Glomerular endothelial cell (primary cell): ENCODE measurements at places on chromosomes 6 and 20.

DNA sequence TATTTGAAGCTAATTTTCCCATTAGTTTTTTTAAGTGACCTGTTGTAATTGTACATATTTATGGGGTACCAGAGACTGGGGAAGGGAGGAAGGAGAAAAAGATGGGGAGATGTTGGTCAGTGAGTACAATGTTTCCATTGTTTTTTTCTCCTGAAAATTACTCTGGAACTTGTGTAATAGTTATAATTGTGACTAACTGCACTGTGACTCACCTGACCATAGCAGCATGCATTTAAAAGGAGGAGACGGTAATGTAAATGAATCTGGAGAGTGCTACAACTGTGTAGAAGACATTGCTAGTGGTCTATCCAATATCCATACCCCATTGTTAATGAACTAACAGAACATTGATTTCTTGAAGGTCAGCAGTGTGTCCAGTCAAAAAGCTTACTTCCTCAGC is 133.4 kb downstream of the RFPL4B start:
- DNase-seq, result no peak

DNA sequence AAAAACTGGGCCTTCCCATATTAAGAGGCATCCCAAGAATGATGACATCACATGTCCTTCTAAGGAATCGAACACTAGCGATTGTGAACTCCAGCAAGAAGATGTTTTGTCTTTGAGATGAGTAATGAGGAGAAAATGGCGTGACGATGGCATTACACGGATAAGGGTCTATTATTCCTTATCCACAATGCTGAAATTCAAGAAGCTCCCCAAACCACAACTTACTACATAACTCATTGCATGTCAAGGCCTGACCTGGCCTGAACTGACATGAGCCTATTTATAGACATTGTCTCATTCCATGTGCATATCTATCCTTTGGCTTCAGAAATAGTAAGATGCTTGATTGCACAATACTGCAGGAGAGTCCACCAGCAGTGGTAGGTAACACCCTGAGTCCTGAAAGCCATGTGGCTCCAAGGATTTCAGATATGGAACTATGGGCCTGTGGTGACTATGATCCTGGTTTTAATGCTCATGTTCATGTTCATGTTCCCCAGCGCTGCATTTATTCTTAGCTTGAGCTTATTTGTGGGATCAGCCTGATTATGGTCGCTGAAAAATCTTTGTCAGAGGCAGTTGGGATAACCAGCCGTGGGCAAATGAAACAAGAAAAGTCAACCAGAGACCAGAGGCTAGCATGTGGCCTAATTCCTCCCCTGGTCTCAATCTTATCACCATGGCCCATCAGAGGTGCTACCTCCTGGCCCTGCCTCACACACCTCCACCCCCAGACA is 183.2 kb upstream of the JARID2 start:
- no peak for DNase-seq

DNA sequence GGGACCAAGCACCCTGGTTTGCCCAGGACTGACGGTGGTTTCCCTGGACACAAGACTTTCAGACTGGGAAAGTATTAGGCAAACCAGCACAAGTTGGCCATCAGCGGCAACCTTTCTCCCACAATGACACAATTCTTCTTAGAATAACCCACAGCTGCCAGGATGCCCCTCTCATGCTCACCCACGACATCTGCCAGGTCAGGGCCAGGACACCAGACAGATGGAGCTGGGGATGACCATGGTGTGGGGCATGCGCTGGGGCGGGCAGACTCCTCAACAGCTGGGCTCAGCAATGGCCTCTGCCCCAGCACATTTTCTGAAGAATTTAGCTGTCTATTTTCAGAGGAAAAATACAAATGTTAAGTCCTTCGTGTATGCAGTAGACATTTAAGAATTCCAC is 226.4 kb downstream of the FNDC1 start:
- no peak for DNase-seq

- DNase-seq, result no peak
Observed at GRCh38 chr6:44156494-44157151, 2.0 kb upstream of the CAPN11 start.

GRCh38 chr20:63071541-63072181 is 64.9 kb upstream of the BHLHE23 start:
- DNase-seq, result no peak

GRCh38 chr6:40482532-40482931 is 104.6 kb downstream of the LRFN2 start:
- no peak for DNase-seq

- no peak for DNase-seq
Observed at GRCh38 chr6:128710315-128710714, 172.6 kb upstream of the LAMA2 start.

GRCh38 chr6:90338409-90338808 is 41.8 kb upstream of the BACH2 start:
- no peak for DNase-seq

GRCh38 chr20:11108102-11108810 is 434.5 kb upstream of the JAG1 start:
- DNase-seq, result no peak

GRCh38 chr20:22453244-22454080 is 130.9 kb downstream of the FOXA2 start:
- no peak for DNase-seq

DNA sequence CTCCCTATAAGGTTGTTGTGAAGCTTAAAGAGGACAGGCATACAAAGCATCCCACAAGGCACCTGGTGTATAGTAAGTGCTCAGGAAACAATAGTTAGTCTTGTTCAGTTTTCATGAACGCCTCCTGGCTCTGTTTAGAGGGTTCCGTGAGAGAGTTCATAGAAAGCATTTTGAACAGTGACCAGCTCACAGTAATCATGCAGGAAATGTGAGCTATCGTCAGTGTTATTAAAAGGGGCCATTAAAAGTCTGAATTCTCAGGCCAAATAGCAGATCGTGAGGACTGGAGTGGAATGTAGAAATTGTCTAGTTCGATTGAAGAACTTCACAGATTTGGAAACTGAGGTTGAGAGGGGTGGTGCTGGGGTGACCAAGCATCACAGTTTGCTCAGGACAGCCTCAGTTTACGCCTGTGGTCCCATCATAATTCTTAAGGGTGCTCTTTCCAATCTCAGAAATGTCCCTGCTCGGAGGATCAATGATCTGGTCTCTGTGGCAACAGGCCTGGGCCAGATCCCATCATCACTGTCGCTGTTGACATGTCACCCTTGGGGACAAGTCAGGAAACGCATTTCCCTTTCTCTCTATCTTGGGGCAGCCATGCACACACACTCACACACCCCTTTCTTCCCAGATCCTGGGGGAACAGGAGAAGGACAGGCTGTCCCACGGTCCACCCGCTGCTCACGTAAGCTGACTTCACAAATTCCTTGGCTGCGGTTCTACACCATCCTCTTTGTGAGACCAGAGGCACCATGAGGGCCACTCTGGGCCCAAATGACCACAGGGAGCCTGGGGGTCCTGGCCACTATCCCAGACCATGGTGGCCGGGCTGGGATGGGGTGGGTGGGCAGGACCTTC is 7.2 kb downstream of the TGM2 start:
- no peak for DNase-seq

- no peak for DNase-seq
Observed at GRCh38 chr20:5073660-5074231, 46.0 kb downstream of the PCNA start.

- peak; percentile 89 for DNase-seq
Observed at GRCh38 chr6:158631678-158632537, 12.6 kb downstream of the DYNLT1 start.

DNA sequence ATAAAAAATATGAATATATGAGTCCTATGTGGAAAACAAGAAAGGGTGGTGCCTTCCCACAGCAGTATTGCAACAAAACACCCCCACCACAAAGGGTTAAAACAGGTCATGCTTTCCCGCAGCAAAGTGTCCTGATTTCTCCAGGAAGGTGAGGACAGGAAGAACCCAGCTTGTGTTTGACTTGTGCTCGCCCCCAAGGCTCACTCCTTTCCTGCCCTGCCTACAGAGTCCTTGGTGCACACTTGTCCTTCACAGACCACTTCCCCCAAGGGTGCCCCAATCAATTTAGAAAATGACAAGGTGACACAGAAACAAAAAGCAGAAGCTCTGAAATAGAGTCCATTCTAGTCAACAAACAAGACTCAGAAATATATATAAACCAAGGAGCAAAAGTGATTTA is 237.4 kb downstream of the PTPRK start:
- DNase-seq, result no peak

DNA sequence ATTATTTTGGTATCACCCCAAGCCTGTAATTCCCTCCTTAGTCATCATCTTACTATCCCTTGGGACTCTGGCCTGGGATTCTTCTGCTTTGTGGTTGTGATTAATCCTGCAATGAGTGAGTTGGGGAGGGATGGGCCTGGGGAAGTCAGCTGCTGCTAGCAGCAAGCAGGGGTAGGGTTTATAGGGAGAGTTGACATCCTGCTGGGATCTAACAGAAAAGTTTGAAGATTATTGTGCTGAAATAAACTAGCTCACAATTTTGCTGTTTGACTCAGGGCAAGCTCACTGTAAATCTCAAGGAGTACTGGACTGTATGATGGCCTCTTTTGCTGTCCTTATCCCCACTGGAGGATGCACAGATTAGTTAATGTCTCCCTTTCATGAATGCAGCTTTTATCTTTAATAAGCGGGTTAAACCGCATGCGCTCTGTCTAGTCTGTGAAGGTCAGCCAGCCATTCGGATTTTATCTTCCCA is 83.4 kb downstream of the JARID2 start:
- DNase-seq, result no peak

DNA sequence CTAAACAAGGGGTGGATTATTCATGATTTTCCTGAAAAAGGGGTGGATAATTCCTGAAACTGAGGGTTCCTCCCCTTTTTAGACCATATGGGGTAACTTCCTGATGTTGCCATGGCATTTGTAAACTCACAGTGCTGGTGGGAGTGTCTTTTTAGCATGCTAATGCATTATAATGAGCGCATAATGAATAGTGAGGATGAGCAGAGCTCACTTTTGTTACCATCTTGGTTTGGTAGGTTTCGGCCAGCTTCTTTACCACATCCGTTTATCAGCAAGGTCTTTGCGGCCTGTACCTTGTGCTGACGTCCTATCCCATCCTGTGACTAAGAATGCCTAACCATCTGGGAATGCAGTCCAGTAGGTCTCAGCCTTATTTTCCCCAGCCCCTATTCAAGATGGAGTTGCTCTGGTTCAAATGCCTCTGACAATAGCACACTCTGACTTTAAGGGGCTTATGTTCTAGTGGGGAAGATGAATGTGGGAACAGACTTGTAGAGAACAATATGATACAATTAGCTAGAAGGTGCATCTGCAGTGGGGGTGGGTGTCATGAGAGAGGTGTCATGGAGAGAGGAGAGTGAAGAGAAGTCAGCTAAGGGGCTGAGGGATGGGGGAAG is 4.2 kb upstream of the GPR31 start:
- DNase-seq, result no peak

GRCh38 chr6:125954735-125955339 is 1.7 kb upstream of the HINT3 start:
- no peak for DNase-seq

DNA sequence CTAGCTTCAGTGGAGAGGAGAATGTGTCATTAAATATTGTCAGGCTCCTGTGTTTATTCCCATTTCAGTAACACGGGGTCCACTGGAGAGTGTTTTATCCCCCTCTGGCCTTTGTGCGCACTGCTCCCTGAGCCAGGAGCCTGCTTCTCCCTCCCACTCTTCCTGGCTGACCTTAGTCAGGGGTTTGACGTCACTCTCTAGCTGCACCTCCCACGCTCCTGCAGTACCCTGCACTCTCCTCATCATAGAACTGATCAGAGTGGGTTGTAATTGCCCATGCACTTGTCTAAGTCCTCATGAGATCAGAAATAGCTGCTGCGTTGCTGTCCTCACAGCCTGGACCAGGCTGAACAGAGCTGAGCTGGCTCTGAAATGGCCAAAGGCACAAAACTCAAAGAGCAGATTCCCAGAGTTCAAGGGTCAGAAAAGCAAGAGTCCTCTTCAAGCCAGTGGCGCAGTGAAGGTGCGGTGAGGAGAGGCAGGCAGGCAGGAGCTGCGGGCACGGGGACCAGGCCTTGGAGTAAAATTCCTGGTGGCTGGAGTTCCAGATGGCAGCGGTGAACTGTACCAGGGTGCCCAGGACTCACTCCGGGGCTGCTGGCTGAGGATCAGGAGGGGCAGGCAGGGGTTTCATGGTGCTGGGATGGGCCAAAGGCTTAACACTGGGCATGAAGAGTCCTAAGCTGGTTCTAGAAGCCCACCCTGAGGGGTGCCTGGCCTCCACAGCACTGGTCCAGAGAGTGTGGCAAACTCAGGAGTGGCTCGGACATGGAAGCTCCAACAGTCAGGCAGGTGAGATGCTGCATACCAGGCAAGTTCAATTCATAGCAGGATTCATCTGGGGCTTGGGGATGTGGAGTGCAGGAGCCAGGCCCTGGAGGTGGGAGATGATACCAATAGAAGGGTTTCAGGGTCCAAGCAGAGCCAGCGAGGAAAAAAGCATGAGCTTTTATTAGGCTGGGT is 170.9 kb downstream of the SCP2D1 start:
- DNase-seq, result no peak

- no peak for DNase-seq
Observed at GRCh38 chr6:149766156-149766769, 16.7 kb downstream of the PCMT1 start.

- DNase-seq, result no peak
Observed at GRCh38 chr6:83307849-83308248, 114.7 kb downstream of the RWDD2A start.

DNA sequence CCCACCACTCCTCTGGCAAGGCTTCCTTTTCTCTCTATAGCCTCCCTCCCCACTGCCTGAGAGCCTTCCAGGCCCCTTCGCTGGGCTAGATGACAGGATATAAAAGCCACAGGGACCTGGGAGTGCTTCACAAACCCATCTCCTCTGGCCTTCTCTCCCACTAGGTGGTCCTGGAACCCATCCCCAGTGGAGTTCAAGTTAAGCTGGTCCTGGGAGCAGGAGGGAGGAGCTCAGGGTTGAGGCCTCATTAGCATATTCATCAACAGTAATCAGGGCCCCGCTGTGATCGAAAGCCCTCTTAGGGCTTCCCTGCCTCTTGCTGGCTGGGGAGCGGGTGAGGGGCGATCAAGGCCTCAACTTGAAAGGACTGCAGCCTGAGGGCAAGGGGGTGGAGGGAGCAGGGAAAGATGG is 9.1 kb downstream of the EBF4 start:
- DNase-seq, result no peak

GRCh38 chr20:22681591-22682248 is 97.3 kb upstream of the FOXA2 start:
- DNase-seq, result no peak
